ENCODE measurements at places on chromosomes 1 and 21.

- DNase-seq, result no peak
These were observed 40.1 kb downstream of the TMEM200B start for GRCh38 chr1:29083317-29084195.

DNA sequence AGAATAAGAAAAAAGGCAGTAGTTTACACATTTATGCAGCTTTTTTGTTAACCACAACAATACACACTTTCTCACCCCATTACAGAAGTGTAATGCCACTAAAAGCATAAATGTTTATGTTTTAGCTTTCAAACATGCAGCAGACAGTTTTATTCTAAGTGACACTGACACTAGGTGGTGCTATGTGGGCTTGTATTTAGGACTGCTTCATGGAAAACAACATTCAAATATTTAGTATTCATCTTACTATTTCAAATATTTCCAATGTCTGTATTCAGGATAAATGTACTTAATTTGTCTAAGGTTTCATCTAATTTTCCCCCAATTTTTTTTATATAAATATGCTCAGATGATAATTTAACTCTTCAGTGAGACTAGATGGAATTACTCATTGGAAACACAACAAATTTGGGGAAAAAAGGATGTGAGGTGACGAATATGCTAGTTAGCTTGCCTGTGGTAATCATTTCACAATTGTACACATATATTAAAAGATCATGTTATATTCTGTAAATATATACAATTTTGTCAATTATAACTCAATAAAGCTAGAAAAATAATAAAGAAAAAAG, 71.4 kb downstream of the USP1 start:
- peak; percentile 54 for DNase-seq

DNA sequence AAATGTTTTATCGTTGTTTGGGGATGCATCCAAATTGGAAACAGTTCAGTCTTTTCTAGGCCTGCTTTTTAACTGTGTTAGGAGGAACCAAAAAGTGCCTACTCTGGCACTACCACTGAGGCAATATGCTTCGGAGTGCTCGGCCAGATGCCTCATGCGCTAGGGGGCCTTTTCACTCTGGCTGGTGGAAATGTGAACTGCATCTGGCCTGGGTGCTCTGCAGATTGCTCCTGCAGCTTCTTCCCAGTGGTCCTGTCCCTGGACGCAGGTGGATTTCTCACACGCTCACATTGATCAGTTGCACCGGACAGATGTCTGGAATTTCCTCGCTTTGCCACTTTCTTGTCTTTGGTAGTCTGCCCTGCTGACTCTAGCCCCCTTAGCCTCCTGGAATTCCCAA, 330.2 kb upstream of the FMN2 start:
- no peak for DNase-seq

DNA sequence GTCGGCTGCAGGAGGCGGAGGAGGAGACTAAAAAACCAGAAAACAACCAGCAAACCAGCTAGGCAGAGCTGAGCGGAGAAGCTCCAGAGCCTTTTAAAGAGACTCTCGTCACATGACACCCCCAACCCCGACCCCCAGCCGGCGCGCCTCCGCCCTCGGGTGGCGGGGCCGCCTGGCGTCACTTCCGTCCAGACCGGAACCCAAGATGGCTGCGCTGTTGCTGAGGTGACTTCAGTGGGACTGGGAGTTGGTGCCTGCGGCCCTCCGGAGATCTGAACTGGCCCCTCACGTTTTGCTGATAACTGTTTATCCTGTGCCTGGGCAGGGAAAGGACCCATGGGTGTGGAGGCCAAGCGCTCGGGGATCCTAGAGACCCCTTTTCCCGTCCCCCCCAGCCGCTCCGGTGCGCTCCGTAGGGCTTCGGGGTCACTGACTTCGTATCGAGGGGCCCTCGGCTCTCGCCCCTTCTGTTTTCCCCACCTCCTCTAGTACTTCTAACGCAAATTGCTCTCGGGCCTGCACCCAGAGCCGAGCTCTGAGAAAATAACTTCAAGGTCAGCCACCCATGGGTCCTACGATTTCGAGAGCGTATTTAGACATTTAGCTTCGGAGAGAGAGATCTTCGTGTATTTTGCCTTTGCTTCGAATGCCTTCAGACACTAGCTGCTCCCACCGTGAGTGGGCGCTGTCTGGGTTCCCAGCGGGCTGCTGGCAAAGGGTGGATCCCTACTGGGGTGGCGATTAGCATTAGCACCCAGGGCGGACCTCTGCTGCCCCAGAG, at the start of gene SDHC:
SDHC (plus strand) TSS at position 181 of the 781 bp plus-strand sequence; CDS start at position 206, 25 bp downstream.
- DNase-seq, result peak; percentile 94

DNA sequence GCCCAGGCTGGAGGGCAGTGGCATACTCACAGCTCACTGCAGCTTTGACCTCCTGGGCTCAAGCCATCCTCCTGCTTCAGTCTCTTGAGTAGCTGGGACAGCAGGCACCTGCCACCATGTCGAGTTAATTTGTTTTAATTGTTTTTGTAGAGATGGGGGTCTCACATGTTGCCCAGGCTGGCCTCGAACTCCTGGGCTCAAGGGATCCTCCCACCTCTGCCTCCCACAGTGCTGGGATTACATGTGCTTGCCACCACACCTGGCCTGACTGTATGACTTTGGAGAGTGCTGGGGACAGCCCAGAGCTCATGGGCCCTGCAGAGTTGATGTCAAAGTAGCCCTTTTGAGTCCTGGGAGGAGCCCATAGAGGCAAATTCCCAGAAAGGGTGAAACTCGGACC, 1.8 kb downstream of the OBSCN start:
- DNase-seq, result no peak

DNA sequence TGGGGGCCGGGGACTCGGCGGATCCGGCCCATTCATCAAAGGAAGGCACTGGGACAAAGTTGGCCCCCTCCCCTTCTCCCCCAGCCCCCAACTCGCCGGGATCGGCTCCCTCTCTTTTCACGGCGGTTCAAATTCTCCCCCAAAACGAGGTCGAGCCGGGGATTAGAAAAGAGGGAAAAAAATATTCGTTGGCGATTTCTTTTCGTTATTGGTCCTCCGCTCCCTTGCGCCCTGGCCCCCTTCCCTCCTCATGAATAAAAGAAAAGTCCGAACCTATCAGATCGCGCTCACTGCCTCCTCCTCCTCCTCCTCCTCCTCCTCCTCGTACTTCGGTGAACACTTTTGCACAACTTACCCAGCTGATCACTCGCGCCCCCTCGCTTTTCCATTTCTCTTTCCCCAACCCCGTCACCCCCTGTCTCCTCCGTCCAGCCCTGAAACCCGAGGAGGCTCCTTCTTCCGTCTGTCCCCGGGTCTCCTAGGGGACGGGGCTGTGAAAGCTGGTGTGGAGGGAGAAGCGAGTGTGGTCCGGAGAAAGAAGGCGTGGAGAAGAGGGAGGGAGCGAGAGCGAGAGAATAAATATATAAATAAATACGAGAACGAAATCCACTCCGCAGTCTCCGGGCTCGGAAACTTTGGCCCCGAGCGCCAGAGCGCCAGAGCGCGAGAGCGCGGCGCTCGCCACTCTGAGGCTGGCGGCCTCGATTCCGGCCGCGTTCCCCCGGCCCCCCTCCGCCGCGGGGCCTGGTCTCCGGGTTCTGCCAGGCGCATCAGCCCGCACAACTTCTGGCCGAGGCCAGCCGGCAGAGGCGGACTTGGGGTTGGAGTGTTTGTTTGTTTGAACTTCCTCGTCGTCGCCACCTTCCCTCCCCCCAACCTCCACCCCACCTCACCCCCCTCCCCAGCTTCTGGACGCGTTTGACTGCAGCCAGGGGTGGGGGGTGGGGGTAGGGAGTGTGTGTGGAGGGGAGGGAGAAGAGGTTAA, at the start of gene PAX7:
PAX7 (plus strand) TSS at position 336 of the 985 bp plus-strand sequence. CDS start 758 bp downstream, outside the sequence.
- DNase-seq, result no peak

GRCh38 chr1:48596046-48596445, 124.0 kb upstream of the SPATA6 start:
- no peak for DNase-seq

GRCh38 chr1:155910621-155911121, 478 bp downstream of the RIT1 start:
- peak; percentile 13 for DNase-seq

DNA sequence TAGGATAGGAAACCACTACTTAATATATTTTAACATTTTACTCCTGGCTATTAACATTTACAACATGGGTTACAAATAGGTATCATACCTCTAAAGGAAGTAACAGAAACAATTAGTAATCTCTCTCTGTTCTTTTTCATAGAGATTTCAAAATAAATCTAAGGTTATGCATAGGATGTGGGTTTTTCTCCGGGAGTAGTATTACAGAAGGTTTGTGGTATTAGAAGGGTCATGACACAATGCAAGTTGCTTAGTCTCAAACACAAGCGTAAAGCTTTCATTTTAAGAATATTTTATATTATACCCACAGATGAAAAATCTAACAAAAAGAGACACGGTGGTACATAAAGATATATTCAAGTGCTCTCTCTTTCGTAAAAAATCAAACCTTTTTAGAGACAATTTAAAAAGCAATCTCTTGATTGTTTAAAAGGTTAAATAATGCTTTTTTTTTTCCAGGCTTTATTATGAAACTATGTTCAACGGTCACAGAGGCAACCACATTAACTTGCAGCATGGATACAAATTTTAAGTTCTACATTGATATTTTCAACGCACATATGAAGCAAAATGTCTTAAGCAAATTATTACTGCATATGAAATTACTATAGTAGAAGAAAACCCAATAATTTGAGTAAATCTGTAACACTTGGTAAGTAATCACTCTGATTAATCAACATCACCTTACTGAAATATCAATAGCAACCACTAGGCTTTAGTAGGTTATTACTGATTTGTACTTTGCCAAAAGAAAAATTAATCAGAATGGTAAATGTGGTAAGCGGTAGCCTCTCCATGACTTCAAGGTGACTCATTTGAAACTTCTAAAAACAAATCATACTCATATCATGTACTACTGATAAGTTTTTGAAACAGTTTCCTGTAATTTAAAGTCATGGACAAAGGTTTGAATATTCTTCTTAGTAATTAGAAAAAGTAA, 97.4 kb upstream of the GFI1 start:
- DNase-seq, result peak; percentile 82

GRCh38 chr1:50424045-50424883, 1.0 kb upstream of the DMRTA2 start:
- no peak for DNase-seq

- no peak for DNase-seq
These were observed 9.8 kb downstream of the LGR6 start for GRCh38 chr1:202203238-202204039.

GRCh38 chr1:90713741-90714509, 3.2 kb downstream of the BARHL2 start:
- DNase-seq, result no peak

DNA sequence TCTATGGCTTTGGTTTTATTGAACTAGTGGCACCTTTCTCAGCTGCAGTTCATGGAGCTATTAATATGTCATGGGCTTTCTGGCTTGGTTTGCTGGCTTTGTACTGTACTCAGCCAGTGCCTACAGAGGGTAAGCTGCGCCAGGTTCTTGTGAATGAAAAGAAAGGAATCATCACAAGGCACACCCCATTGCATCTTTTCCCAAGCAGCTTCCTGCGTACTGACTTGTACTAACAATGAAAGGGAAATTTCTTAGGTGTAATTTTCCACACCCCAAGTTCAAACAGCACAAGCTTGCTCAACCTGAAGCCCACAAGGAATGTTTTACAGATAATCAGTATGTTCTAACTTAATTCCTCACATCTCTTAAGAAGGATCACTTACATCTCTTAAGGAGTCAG, 78.0 kb upstream of the TNFSF18 start:
- DNase-seq, result no peak

GRCh38 chr1:29855561-29856160, 619.3 kb downstream of the PTPRU start:
- DNase-seq, result no peak

GRCh38 chr21:23215261-23215660, 2217.1 kb downstream of the NCAM2 start:
- no peak for DNase-seq

- no peak for DNase-seq
These were observed 177.5 kb downstream of the SETD4 start for GRCh38 chr21:35882791-35883240.

DNA sequence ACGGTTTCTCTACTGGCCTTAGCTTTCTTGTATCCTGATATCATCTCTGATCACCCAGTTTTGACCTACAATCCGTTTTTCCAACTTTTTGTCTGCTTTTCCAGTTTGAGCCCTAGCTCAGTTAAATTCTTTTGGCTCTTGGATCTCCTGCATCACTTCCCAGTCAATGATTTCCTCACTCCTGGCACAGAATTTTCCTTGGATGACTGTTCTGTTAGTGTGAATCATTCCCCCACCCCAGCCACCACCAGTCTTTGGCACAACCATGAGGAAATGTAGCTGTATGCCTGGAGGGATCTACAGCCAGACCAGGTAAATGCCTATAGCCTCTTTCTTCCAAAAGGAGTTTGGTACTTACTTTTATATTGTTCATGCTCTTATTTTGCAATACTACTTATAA, 187.2 kb upstream of the PTGFR start:
- no peak for DNase-seq

GRCh38 chr1:181743878-181744312, 260.6 kb downstream of the CACNA1E start:
- DNase-seq, result no peak

- DNase-seq, result peak; percentile 30
These were observed 20.6 kb upstream of the TTC34 start for GRCh38 chr1:2821966-2822620.

DNA sequence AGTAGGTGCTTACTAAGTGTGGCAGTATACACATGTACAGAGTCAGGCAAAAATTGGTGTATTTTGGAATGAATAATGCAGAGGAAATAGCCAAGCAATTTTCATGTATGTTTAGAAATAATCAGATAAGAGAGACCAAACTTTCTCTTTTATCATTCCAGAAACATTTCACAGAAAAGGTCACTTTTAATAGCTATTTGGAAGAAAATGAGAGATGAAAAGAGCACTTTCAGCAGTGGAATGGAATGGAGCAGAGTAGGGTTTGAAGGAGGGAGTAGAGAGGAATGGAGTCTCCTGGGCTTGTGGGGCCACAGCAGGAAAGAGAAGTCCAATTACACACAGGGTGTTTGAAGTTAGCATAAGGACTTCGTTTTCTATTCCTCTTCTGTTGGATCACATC, 48.8 kb upstream of the GJA5 start:
- no peak for DNase-seq

- no peak for DNase-seq
These were observed 2.6 kb downstream of the RCC1 start for GRCh38 chr1:28508435-28508754.

GRCh38 chr1:35637401-35637809, 3.9 kb downstream of the PSMB2 start:
- peak; percentile 38 for DNase-seq

DNA sequence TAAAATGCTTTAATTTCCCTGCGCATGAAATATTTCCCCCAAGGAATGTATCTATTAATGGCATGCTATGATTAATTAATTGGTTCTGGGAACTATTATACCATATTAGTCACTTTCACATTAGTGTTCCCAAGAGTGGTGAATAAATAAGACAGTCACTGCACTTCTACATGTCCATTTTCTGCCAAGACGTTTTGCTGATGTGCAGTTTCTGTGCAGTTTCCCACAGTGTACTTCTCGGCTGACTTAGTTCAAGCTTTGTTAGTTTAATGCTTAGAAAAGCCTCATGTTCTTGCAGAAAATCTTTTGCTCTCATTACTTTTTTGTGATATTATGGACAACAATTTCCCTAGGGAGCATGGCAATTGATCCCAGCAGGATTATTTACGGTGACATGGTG, 1014.5 kb downstream of the BRINP3 start:
- DNase-seq, result no peak

GRCh38 chr1:246008363-246008831, 498.7 kb downstream of the SMYD3 start:
- DNase-seq, result no peak

All from inflammatory macrophage (primary cell).